ENCODE measurements at places on chromosomes 11 and 22. TPM values are rescaled to one million over a fixed set of nuclear protein-coding genes. Genes with fewer than 3 reads are reported as not detected.

GRCh38 chr11:47507563-47508239 lies 45.2 kb downstream of the CELF1 start:
- H3K4me1 ChIP-seq: peaks cover 49% of the 10 kb centered on the region
- H3K36me3 ChIP-seq: no peaks in the 10 kb centered on the region
- DNase-seq: no peak
- no peak overlapping the region for H3K4me3 ChIP-seq
- H3K27me3 ChIP-seq: no peaks in the 10 kb centered on the region

ACER3 gene
- total RNA-seq: 11.2 TPM

DNA sequence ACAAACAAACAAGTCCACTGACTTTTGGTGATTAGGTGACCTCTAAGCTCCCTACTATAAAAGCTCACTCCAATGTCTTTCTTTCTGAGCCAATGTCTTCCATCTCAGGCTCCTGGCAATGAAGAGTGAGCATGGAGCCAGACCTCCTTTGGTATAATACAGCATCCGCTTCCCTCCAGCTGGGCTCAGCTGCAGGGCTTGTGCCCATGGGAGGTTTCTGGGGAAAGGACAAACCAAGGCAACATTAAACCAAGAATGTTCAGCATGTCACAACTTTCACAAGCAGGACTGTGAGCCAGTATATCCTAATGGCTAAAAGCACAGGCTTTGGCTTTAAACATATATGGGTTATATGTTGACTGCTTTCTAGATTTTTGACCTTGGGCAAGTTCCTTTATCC lies 58.8 kb downstream of the EHF start:
- peaks cover 3% of the 10 kb centered on the region for H3K27me3 ChIP-seq
- no peak for DNase-seq
- H3K27ac ChIP-seq: no peak overlapping the region
- H3K4me1 ChIP-seq: peaks cover 7% of the 10 kb centered on the region
- no peak overlapping the region for H3K4me3 ChIP-seq
- H3K36me3 ChIP-seq: no peaks in the 10 kb centered on the region

XKR3 gene
- total RNA-seq: not detected

- DNase-seq: no peak
- no peak overlapping the region for H3K27ac ChIP-seq
- peaks cover 10% of the 10 kb centered on the region for H3K4me1 ChIP-seq
- H3K4me3 ChIP-seq: no peak overlapping the region
These were observed 67.0 kb downstream of the ST3GAL4 start for GRCh38 chr11:126422446-126422845.

ACRV1 gene
- total RNA-seq: not detected

ZNRF3 gene
- total RNA-seq: 6.9 TPM

DNA sequence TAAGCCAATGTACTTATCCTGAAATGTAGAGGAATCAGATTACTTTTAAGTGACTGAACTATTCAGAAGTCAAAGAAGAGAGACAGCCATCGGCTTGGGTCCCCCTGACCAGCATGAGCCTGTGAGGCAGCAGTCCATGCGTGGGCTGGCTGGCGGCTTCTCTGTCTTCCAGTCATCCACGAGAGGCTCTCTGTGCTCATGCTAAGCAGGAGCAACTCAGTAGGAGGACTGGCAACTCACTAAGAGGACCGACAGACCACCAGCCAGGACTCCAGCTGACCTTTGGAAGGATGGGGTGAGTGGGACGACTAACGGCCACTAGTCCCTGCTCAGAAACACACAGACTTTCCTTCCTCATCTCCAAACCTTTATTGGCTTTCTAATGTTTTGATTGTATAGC lies 43.6 kb downstream of the ARFGAP3 start:
- peaks cover 80% of the 10 kb centered on the region for H3K36me3 ChIP-seq
- DNase-seq: peak; percentile 3
- H3K27ac ChIP-seq: no peak overlapping the region
- H3K4me3 ChIP-seq: no peak overlapping the region
- H3K27me3 ChIP-seq: no peaks in the 10 kb centered on the region

DNA sequence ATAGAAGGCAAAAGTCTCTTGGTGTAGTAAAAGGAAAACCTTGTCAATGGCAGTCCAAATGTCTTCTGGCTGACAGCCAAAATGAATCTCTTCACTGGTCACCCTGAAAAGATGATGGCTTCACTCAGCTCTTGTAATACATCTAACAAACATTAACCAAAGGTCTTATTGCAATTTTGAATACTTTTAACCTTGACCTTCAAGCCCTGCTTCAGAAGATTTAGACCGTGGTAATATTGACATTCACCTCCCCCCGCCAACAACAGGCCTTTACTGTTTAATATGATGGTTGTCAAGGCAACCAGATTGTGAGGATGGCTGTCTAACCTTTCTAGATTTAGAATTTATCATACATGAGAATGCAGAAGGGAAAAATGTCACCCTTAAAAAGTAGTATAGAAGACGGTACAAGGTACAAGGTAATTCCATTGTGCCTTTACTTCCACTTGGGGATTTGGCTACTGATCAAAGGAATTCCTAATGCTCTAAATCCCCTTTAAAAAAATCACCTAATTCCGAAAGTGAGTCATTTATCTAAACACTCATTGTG lies 342.3 kb downstream of the LARGE1 start:
- H3K27ac ChIP-seq: no peak overlapping the region
- H3K36me3 ChIP-seq: no peaks in the 10 kb centered on the region
- no peaks in the 10 kb centered on the region for H3K27me3 ChIP-seq
- H3K4me3 ChIP-seq: no peak overlapping the region
- H3K4me1 ChIP-seq: no peaks in the 10 kb centered on the region

GRCh38 chr11:35337136-35337913 lies 82.0 kb downstream of the SLC1A2 start:
- peaks cover 23% of the 10 kb centered on the region for H3K4me1 ChIP-seq
- H3K27ac ChIP-seq: peak overlapping the region; percentile 93
- H3K36me3 ChIP-seq: no peaks in the 10 kb centered on the region
- no peak overlapping the region for H3K4me3 ChIP-seq
- H3K27me3 ChIP-seq: no peaks in the 10 kb centered on the region

DNA sequence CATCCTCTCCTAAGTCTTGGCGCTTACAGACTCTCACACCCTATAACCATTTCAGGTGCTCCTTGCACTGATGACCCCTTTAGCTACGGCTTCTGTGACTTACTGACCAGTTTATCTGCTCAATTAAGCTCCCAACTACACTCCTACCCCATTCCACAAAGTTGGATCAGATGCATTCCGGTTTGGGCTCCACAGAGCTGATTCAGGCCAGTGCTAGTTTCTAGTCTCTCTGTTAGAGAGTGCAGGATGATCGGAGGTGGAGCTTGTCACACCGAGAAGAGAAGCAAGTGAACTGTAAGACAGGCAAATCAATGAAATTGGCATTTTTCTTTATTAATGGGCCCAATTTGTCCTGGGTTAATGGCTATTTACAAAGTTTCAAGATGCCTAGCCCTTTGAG lies 436.8 kb upstream of the CADM1 start:
- no peak overlapping the region for H3K4me3 ChIP-seq
- no peaks in the 10 kb centered on the region for H3K4me1 ChIP-seq
- DNase-seq: no peak

DNA sequence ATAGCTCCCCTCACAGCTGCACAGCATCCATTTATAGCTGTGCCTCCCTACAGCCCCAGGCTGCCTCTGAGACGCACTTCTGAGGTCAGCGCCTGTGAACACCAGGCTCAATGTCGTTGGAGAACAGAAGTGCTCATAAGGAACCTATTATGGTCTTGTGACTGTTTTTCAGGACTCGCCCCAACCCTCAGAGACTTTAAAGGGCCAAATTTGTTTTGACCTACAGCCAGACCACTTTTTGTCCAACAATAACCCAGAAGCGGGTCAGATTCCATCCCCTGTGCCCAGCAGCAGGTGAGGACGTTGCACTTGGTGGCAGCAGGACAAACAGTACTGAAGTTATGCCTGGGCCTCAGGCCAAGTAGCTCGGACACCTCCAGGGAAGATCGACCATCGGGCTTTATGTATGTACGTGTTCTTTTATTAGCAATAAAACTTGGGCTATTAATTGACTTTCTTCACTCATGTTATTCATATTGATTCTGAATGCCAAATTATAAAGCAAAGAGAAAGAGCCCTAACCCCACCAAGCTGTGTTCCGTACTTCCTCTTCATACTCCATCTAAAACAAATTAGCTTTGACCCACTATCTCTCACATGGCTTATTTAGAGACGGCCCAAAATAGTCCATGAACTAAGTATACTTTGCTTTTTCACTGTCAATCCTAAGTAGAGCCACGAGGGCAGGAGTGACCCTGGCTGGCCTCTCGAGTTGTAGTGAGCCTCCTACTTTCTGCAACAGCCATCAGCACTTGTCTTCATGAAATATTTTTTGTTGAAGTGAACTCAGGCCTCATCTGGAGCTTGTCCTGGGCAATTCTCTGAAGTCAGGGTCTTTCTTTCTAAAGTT lies 92.3 kb upstream of the PAX6 start:
- DNase-seq: no peak
- H3K27ac ChIP-seq: no peak overlapping the region
- no peaks in the 10 kb centered on the region for H3K27me3 ChIP-seq
- no peaks in the 10 kb centered on the region for H3K4me1 ChIP-seq
- H3K36me3 ChIP-seq: no peaks in the 10 kb centered on the region
- no peak overlapping the region for H3K4me3 ChIP-seq

GRCh38 chr11:71130106-71130505 lies 122.3 kb downstream of the SHANK2 start:
- no peak overlapping the region for H3K27ac ChIP-seq
- no peaks in the 10 kb centered on the region for H3K36me3 ChIP-seq
- H3K27me3 ChIP-seq: peaks cover 9% of the 10 kb centered on the region
- DNase-seq: no peak
- no peak overlapping the region for H3K4me3 ChIP-seq

- H3K36me3 ChIP-seq: no peaks in the 10 kb centered on the region
- H3K27me3 ChIP-seq: peaks cover 5% of the 10 kb centered on the region
- no peak overlapping the region for H3K27ac ChIP-seq
- no peak overlapping the region for H3K4me3 ChIP-seq
- no peaks in the 10 kb centered on the region for H3K4me1 ChIP-seq
These were observed 33.2 kb upstream of the TTC12 start for GRCh38 chr11:113281052-113281725.

KBTBD4 gene
- 26.8 TPM for total RNA-seq

- no peaks in the 10 kb centered on the region for H3K36me3 ChIP-seq
- H3K27ac ChIP-seq: no peak overlapping the region
- DNase-seq: no peak
- peaks cover 11% of the 10 kb centered on the region for H3K4me1 ChIP-seq
- H3K4me3 ChIP-seq: no peak overlapping the region
These were observed 324.8 kb downstream of the DYNC2H1 start for GRCh38 chr11:103434073-103434411.

DNA sequence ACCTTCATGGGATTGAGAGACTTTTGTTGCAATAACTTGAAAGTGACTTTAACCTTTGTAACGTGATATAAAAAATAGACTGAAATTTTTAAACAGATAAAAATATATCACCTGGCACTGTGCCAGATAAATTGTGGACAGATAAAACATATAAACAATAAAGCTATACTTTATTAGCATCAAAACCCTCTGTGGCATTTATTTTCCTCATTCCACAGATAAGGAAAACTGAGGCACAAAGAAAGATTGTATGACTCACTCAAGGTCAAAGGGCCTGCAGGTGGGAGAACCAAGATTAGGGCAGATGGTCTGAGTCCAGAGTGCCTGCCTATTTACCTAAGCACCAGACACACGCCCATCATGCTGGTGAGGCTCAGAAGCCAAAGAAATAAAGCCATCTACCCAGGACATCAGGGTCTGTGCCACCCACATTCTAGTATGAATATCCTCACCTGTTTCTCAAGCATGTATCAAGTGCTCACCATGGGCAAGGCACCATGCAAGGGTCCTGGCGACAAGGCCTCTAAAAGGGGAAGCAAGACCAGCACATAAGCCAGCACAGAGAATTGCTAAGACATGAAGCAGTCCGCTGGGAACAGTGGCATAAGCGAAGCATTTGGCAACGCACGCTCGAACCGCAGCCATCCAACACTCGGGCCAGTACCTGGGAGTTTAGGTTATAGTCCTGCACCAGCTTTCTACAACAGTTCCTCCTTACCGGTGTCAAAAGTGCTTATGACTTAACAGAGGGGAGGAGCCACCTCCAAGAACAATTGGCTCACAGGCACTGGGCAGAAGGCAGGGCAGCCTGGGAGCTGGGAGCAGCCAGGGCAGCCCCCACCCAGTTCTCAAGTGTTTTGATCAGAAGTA lies 17.6 kb downstream of the MYH9 start:
- peak overlapping the region; percentile 47 for H3K4me3 ChIP-seq
- peaks cover 98% of the 10 kb centered on the region for H3K4me1 ChIP-seq
- H3K27ac ChIP-seq: peak overlapping the region; percentile 91
- H3K36me3 ChIP-seq: peaks cover 54% of the 10 kb centered on the region
- H3K27me3 ChIP-seq: no peaks in the 10 kb centered on the region

- DNase-seq: no peak
- no peaks in the 10 kb centered on the region for H3K36me3 ChIP-seq
- H3K27ac ChIP-seq: no peak overlapping the region
- no peaks in the 10 kb centered on the region for H3K27me3 ChIP-seq
These were observed 367.6 kb upstream of the DDI1 start for GRCh38 chr11:103668859-103669258.

- H3K4me3 ChIP-seq: no peak overlapping the region
- peak; percentile 17 for DNase-seq
- H3K27ac ChIP-seq: no peak overlapping the region
- H3K27me3 ChIP-seq: no peaks in the 10 kb centered on the region
- H3K36me3 ChIP-seq: no peaks in the 10 kb centered on the region
These were observed 13.1 kb upstream of the RAB38 start for GRCh38 chr11:88188251-88188931.

GRCh38 chr11:29534836-29535235 lies 482.0 kb downstream of the KCNA4 start:
- H3K27me3 ChIP-seq: no peaks in the 10 kb centered on the region
- DNase-seq: no peak
- no peaks in the 10 kb centered on the region for H3K36me3 ChIP-seq
- no peak overlapping the region for H3K27ac ChIP-seq
- no peak overlapping the region for H3K4me3 ChIP-seq
- no peaks in the 10 kb centered on the region for H3K4me1 ChIP-seq

BANF1 gene
- 14.7 TPM for total RNA-seq

RNH1 gene
- total RNA-seq: 506 TPM

GRCh38 chr22:39325392-39325932 lies 6.0 kb upstream of the RPL3 start:
- no peaks in the 10 kb centered on the region for H3K27me3 ChIP-seq
- DNase-seq: no peak
- H3K36me3 ChIP-seq: no peaks in the 10 kb centered on the region
- H3K4me1 ChIP-seq: peaks cover 3% of the 10 kb centered on the region
- no peak overlapping the region for H3K27ac ChIP-seq
